ENCODE measurements at places on chromosomes 3 and 15.
A peak's percentile ranks its signal among the peaks of the same experiment; 100 is the strongest.

GRCh38 chr15:70589728-70590127, 173.6 kb downstream of the UACA start:
- no peak for DNase-seq

GRCh38 chr15:37206690-37207089, 106.3 kb upstream of the MEIS2 start:
- no peak for DNase-seq

DNA sequence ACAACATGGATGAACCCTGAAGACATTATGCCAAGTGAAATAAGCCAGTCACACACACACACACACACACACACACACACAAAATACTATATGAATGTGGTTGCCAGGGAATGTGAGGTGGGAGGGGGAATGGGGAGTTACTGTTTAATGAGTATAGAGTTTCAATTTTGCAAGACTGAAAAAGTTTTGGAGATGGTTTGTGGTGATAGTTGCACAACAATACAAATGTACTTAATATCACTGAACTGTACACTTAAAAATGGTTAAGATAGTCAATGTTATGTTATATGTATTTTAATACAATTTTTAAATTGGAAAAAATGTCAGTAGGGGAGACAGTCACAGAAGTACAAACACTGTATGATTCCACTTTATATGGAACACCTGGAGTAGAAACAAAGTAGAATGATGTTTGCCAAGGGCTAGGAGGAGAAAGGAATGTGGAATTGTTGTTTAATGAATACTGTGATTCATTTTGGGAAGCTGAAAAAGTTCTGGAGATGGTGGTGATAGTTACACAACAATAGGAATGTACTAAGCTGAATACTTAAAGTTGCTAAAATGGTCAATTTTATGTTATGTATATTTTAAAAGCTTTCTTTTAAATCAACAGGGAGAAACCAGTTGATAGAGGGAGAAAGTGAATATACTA, 76.6 kb downstream of the RPL39L start:
- no peak for DNase-seq

DNA sequence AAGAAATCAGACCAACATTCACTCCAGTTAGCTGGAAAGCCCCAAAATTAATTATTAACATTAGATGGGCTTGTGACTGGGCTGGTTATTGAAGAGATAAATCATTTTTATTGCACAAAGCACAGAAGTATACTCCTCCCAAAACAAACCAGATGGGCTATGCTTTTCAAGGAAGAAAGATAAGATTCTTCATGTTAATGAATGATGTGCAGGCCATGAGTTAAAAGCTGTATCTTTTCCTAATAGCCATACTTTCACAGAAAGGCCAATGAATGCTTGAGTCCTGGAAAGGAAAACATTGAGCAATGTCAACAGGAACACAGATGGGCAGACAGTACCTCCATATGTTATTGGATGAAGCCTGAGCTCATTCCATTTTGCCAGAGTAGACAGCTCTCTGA, 55.4 kb downstream of the OCA2 start:
- no peak for DNase-seq

DNA sequence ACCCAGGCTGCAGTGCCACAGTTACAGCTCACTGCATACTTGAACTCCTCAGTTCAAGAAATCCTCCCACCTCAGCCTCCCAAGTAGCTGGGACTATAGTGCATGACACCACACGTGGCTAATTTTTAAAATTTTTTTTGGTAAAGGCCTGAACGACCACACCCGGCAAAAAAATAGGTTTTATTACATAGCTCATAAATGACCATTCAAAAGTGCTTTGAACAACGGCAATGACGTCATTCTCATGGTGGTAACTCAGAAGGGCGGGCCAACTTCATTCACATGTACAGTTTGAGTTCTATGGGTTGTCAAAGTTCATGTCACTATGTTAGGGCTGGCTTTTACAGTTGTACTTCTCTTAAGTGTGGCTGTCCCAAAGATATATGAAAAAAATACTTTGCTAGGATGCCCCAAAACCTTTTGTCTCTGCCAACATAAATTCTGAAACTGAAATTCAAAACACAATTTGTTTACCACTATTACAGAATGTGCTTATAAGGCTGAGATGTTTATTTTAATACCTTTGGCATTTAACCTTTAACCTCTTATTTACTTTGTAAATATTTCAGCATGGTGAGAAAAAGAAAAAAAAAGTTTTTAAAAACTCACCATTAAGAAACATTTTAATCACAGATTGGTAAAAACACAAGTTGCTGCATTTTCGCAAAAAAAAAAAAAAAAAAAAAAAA, 6.2 kb downstream of the MYO1E start:
- no peak for DNase-seq

GRCh38 chr3:63478990-63479660, 173.3 kb upstream of the SNTN start:
- no peak for DNase-seq

- DNase-seq, result no peak
These were observed 117.9 kb upstream of the FAM3D start for GRCh38 chr3:58784425-58784824.

DNA sequence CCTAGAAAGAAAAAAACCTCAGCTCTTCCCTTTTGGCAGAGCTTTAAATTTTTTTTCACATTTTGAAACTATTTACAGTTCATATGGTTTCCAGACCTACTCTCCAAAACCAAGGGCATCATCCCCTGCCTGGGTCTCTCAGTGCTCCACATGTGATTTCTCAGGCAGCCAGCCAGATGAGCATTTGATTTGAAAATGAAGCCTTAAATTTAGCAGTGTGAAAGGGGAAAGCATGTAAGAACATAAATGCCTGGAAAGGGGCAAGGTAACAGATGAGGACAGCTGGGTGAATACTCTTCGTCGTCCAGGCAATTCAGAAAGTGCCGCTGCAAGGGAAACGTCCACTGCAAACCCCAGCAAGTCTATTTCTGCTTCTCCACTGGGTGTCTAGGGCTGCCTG, 94.8 kb downstream of the ATP8B4 start:
- peak; percentile 78 for DNase-seq

GRCh38 chr3:58955308-58955707, 94.5 kb downstream of the CFAP20DC start:
- no peak for DNase-seq

DNA sequence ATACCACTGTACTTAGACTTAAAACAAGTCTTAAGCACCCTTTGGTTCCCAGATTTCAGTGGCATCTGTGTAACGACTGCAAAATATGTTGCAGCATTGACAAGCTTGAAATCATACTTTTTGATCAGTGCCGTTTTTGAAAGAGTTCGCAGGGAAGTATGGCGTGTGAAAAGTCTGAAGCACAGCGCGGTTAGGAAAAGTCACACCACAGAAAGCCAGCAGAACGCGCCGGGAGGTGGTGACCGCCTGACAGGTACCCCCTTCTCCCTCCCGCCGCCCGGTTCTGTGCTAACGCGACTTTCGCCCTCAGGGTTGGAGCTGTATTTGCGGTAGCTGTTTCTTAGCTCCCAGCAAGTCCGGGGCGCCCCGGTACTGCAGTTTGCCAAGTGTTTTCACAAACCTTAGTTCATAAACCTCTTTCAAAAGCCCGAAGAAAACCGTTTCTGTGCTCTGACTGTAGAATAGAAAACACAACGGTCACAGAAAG, 481 bp upstream of the CRYBG3 start:
- DNase-seq, result no peak

DNA sequence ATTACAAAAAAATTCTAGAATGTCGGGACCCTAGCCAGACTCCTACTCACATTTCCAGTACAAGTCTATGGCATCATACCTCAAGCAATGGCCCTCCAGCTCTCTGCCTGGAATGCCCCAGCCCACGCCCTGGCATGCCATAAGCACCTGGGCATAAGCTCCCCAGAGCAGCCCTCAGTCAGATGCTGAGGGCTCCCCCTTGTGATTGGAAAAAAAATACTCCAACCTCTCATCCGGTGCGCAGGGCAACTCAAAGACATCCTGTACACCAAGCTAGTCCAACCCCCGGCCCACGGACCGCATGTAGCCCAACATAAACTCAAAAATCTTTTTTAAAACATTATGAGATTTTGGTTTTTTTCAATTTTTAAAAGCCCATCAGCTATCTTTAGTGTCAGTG, 115.4 kb downstream of the NEK10 start:
- no peak for DNase-seq

GRCh38 chr3:26752466-26752865, 129.9 kb downstream of the LRRC3B start:
- peak; percentile 81 for DNase-seq

DNA sequence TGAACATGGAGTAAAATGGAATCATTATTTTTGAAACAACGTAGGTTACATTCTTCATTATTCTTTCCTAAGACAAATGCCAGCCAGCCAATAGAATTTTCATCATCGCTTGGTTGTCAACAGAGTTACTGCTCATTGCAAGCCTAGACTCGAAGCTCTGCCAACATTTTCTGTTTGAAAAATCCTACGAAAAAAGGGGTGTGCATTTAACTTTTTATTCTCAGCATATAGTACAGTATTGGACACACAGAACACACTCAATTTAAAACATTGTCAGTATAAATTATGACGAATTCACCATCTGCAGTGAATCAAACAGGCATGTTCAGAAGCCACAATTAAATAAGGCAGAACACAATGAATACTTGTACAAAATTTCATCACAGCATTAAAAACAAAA, 232.1 kb downstream of the NR1D2 start:
- DNase-seq, result no peak

GRCh38 chr15:40290545-40290917, 7.7 kb upstream of the ANKRD63 start:
- DNase-seq, result no peak

GRCh38 chr15:69609776-69610175, 157.2 kb downstream of the RPLP1 start:
- DNase-seq, result no peak

- DNase-seq, result no peak
These were observed 60.3 kb downstream of the EOMES start for GRCh38 chr3:27661797-27662196.
